ENCODE measurements at places on chromosomes 2 and 18. TPM values are rescaled to one million over a fixed set of nuclear protein-coding genes. Genes with fewer than 3 reads are reported as not detected.

POTEF gene
- total RNA-seq: not detected

REG3G gene
- not detected for total RNA-seq

CFAP210 gene
- total RNA-seq: 0.49 TPM

DNA sequence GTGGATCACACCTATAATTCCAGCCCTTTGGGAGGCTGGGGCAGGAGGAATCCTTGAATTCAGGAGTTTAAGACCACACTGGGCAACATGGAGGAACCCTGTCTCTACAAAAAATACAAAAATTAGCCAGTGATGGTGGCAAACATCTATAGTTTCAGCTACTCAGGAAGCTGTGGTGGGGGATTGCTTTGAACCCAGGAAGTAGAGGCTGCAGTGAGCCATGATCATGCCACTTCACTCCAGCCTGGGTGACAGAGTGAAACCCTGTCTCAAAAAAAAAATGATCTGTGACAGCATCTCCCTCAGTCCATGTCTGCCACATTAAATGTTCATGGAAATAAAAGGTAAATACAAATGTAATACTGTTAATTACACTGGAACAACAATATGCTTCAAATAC, 121.4 kb upstream of the COL5A2 start:
- DNase-seq: no peak

DNA sequence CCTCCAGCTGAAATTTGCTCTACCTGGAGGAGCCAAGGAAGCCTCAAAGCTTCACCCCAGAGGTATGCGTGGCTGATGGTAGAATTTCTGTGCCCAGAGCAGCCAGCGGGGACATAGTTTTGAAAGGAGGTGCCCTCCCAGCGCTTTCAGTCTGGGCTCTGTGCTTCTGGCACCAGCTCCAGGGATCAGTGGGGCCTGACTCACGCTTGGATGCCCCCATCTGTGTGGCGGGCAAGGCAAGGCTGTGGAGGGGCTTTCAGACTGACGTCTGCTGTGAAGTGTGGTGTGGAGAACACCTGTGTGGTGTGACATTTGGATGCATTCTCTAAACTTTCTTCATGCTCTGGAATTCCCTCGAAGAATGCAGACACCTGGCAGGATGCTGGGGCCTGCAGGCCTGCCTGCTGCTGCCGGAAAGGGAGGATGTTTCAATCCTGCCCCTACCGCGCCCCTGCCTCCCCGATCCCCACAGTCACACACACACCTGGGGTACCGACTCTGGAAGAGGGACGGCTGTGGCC, 84.1 kb downstream of the CTIF start:
- DNase-seq: no peak

GRCh38 chr2:127451981-127452380, 33.8 kb downstream of the PROC start:
- DNase-seq: no peak

KCNG2 gene
- not detected for total RNA-seq

DNA sequence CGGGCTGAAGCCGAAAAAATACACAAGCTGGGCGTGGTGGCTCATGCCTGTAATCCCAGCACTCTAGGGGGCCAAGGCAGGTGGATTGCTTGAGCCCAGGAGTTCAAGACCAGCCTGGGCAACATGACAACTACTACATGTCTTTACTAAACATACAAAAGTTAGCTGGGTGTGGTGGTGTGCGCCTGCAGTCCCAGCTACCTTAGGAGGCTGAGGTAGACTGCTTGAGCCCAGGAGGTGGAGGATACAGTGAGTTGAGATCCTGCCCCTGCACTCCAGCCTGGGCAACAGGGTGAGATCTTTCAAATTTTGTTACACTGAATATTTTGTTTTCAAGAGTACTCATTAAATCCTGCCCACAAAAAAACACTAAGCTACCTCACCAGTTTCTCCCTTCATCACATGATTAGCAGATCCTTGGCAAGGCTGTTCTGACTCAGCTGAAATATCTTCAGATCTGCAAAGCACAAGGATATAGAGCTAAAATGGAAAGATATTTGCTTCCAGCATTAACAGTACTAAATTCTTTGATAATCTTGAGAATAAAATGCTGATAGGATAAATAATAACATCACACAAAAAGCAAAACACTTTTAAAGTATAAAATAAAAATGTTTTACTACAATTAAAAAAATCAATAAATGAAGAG, 28.2 kb upstream of the MCM6 start:
- no peak for DNase-seq

GRCh38 chr18:67525328-67526099, 9.0 kb upstream of the DSEL start:
- no peak for DNase-seq

DNA sequence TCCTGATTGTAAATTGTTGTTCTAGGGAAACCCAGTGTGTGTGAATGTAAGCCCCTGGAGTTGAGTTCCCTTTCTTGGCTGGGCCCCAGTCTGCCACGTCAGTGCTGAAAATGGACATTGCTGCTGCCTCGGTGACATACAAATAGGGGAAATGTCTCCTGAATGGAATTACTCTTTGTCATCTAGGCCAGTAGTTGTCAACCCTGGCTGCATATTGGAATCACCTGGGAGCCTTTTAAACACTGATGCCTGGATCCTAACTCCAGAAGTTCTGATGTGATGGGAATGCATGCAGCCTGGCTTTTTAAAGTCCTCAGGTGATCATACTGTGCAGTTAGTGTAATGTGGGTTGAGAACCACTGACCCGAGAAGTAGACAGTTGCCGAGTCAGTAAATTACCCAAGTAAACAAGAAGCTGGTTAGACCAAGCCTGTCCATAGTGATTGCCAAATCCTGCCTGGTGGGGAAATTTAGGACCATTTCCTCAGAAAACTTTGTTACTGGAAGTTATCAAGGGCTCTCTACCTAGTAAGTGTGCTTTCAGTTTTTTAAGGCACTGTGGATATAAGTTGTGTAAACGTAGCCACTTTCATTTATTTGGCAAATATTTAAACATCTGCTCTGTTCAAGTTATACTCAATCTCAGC, 27.6 kb upstream of the IL1R1 start:
- DNase-seq: no peak

- DNase-seq: no peak
These were observed 752.0 kb upstream of the HS6ST1 start for GRCh38 chr2:129070663-129071062.

GRCh38 chr2:197201874-197202273, 108.7 kb downstream of the ANKRD44 start:
- no peak for DNase-seq

SPDYA gene
- 5.2 TPM for total RNA-seq

CXCR2 gene
- 6.4 TPM for total RNA-seq

TLX2 gene
- 6.6 TPM for total RNA-seq

GRCh38 chr2:36409335-36409734, 53.8 kb downstream of the CRIM1 start:
- no peak for DNase-seq

DNA sequence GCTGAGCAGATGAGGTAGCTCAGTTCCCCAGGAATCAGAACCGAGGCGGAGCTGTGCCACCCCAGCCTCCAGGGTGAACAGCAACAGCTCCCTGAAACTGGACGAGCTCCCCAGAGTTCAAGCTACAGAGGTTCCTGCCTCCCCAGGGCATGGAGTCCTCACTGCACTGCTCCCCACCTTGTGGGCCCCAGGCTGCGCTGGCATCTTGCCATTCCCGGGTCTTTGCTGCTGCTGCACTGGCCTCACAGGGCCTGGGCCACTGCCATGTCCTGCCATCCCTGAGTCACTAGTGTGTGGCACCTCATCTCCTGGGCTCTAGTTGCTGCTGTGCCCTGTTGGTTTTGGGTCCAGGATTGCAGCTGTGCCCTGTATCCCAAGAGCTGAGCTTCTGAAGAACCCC, 166.9 kb downstream of the SNTG2 start:
- no peak for DNase-seq

KIDINS220 gene
- 67.8 TPM for total RNA-seq

DNA sequence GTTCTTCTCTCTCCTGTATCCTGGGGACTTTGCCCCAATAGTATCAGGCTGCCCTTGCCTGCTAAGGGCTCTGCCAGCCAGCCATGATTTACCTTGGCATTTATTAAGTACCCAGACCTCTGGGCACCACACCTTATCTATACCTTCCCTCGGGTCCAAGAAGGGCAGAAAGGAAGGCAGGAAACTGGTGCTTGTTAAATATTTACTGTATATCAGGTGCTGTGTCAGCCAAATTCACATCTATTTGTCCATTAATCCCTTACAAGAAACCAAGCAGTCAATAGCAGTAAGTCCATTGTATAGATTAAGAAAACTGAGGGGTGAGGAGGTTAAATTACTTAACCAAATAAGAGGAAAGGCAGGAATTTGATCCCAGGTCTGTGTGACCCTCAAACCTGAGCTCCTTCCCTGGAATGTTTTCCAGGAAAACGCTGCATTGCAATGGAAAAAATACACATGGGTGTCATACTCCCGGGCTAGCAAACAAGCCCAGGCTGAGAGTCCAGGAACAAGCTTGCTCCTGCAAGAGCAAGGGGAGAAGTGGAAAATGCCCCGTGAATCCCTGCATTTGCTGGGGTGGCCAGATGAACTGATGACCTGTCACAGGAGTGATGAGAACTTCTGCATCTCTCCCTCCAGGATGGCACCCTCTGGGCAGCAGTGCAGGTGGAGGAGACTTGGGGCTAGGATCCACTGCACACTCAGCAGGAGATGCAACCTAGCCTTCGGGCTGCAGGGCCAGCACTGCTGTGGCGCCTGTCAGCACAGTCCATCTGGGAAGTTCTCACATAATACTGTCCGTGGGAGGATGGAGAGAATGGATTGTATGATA, 30.4 kb downstream of the CIB4 start:
- no peak for DNase-seq

RIT2 gene
- not detected for total RNA-seq

GRCh38 chr18:56505293-56505692, 133.1 kb downstream of the TXNL1 start:
- no peak for DNase-seq

- DNase-seq: no peak
These were observed at the start of gene IMPACT for GRCh38 chr18:24426398-24427294. IMPACT (plus strand) TSS chr18:24426670; CDS start chr18:24426757, 87 bp downstream.

GRCh38 chr2:21656330-21657075, 532.7 kb downstream of the TDRD15 start:
- DNase-seq: no peak

GRCh38 chr2:53334610-53335009, 433.0 kb upstream of the CHAC2 start:
- no peak for DNase-seq

GRCh38 chr2:37720533-37721200, 49.2 kb upstream of the CDC42EP3 start:
- no peak for DNase-seq

DNA sequence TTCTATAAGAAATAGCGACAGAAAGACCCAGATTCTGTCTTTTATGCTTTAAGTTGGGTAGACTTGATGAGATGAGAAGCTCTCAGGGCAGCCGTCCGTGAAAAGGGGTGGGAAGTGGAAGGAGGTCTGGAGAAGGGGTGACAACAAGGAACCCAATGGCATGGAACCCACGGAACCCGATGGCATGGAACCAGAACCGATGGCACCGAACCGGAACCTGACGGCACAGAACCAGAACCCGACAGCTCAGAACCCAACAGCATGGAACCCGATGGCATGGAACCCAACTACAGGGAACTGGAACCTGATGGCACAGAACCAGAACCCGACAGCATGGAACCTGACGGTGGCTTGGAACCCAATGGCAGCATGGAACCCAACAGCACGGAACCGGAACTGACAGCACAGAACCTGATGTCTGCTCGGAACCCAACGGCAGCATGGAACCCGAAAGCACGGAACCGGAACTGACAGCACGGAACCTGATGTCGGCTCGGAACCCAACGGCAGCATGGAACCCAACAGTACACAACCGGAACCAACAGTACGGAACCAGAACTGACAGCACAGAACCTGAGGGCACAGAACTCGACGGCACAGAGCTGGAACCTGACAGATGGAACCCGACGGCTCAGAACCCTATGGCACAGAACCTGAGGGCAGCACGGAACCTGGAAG, 155.2 kb downstream of the TMEM18 start:
- peak; percentile 74 for DNase-seq

NEURL3 gene
- 2.5 TPM for total RNA-seq

- no peak for DNase-seq
These were observed 1.7 kb upstream of the MSGN1 start for GRCh38 chr2:17814601-17815000.

POTEJ gene
- total RNA-seq: not detected

ACTG2 gene
- total RNA-seq: 413 TPM

GRCh38 chr2:38620282-38620977, 17.7 kb upstream of the HNRNPLL start:
- no peak for DNase-seq

GRCh38 chr2:202589582-202589949, 45.2 kb upstream of the FAM117B start:
- no peak for DNase-seq

SERPINB11 gene
- total RNA-seq: 8.6 TPM

GCKR gene
- 0.98 TPM for total RNA-seq

CNGA3 gene
- total RNA-seq: not detected

TGFA gene
- 27.7 TPM for total RNA-seq

LIPG gene
- 1.7 TPM for total RNA-seq

GRCh38 chr2:60746318-60746717, 9.8 kb upstream of the PAPOLG start:
- DNase-seq: no peak

UGT1A4 gene
- total RNA-seq: 0.98 TPM

DNA sequence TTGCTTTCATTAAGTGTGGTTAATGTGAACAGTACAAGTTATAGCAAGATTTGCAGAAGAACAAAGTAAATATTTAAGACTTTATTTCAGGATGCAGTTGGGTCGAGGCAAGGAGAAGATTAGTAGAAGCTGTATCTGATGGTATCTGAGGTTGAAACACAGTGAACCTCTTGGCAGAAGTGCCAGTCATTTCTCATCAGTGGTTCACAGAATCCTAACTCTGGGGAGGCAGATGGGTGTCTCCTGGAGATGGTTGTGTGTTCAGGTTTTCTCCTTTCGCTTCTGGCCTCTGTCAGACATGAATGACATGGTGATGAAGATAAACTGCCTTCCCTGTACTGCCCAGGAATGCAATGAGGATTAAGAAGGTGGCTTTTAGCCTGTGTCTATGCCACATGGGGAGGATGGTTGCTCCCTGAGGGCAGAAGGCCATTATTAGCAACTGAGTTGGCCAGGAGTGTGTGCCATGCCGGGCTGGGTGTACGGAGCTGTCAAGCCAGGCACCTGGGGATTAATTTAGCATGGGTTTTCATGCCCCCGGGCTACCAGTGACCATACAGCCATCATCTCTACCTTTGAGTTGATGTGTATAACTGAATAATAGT, 28.0 kb downstream of the MGAT5 start:
- DNase-seq: no peak

XRCC5 gene
- 118 TPM for total RNA-seq

CABYR gene
- total RNA-seq: 0.74 TPM

SDC1 gene
- 184 TPM for total RNA-seq

GRCh38 chr2:149819356-149819957, 231.9 kb upstream of the MMADHC start:
- no peak for DNase-seq

GRCh38 chr18:29063346-29063745, 886.4 kb upstream of the CDH2 start:
- no peak for DNase-seq

KCNJ3 gene
- total RNA-seq: 4.2 TPM

GRCh38 chr18:6341709-6342108, 73.0 kb downstream of the L3MBTL4 start:
- DNase-seq: no peak

GRCh38 chr18:23871410-23871809, 143.1 kb upstream of the TTC39C start:
- DNase-seq: peak; percentile 86

- no peak for DNase-seq
These were observed 102.8 kb downstream of the PXDN start for GRCh38 chr2:1641523-1641922.

PDE1A gene
- 14.5 TPM for total RNA-seq

- DNase-seq: no peak
These were observed 103.9 kb upstream of the GULP1 start for GRCh38 chr2:188187726-188188125.

SLC9A4 gene
- total RNA-seq: not detected
